ENCODE measurements at places on chromosomes 4 and X.

DNA sequence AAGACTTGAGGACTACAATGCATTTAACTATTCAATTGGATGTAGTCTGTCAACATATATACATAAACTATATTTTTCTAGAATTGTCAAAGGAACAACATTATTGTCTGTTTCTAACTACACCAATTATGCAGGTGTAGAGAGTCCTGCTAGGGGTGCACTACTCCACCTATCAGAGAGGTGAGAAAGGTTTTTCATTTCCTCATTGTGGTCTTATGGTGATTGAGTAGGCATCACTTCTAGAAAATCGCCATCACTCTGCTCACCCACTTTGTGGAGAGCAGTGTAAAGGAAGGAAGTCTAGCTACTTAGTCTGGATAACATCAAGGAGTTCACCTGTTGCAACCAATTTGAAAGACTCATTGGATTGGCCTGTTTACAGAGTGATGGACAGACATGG is 4.4 kb upstream of the ADH1C start:
- no peak for DNase-seq

GRCh38 chr4:182649698-182650477 is 267.3 kb downstream of the DCTD start:
- no peak for DNase-seq

GRCh38 chrX:110734271-110734670 is 61.3 kb downstream of the CHRDL1 start:
- DNase-seq, result no peak

DNA sequence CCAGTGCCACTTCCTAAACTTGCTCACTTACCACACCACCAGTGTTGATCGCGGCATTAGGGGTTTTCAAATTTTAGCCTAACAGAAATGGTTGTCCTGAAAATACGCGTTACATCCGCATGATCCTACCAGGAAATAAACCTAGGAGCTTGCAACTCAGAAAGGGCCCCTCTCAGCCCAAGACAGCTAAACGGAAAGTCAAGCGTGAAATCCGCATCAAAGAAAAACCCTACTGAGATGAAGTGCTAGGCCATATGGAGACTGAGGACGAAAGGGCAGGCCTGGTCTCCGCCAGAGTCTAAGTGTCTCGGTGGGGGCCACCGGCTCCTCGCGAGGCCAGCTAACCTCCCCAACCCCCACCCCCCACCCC is 626 bp downstream of the YTHDC1 start:
- no peak for DNase-seq

- DNase-seq, result no peak
Measured at GRCh38 chr4:56995525-56995924, 16.8 kb downstream of the POLR2B start.

DNA sequence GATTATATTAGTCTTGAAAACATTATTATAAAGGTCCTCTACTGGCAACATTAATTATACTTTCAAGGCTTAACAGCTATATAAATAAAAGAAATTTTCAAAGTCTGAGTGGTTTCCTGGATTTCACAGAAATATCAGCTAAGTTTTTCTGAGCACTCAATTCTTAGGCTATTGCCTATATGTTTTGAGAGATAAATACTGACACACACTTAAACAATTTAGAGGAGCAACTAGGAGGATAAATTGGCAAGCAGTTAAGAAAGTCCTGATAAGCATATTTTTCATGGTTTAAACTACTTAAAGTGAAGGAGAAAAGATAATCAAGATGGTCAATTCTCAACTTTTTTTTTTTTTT is 2.7 kb upstream of the MGARP start:
- DNase-seq, result no peak

DNA sequence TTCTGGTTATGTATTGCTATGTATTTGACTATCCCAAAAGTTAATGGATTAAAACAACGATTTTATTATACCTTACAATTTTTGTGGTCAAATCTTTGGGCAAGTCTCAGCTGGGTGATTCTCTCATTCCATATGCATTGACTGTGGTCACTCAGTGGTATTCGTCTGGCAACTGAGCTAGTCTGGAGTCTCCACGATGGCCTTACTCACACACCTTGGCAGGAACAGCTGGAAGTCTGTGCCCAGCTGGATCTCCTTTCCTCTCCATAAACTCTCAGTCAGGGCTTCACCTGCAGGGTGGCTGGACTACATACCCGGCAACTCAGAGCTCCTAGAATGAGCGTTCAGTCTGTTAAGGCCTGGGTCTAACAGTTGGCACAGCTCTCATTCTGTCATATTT is 141.1 kb upstream of the WDFY3 start:
- DNase-seq, result no peak

- DNase-seq, result no peak
Measured at GRCh38 chr4:48899432-48899749, 7.2 kb downstream of the OCIAD2 start.

DNA sequence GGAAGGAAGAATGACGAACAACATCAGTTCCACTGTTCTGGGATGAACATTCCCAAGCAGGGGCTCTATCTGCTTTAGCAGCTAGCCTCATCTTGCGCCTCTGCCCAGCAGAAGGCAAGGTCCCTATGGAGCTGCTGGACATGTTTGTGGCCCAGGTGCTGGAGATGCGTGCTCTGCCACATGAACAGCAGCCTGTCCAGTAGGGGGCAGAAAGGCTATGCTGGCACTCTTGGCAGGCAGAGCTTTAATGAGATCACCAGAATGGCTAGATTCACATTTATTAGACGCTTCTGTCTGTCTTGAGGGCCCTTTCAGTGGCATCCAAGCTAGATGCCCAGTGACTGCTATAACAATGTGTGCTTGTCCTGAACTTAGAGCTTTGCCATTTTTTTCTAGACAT is 1826.0 kb downstream of the STIM2 start:
- no peak for DNase-seq

DNA sequence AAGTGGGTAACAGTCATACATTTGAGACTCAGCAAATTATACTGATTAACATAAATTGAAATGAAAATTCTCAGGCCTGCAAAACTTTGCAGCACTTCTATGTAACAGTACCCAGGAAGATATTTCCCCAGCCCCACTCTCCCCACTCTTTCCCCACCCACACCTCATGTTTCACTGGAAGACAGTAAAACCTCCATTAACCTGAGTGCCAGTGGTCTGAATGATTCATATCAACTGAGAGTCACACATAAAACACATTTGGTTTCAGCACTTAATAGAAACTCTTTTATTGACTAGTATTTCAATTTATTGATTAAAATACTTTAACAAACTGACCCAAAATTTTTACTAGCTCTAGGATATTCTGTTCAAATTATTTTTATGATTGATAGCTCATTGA is 6.9 kb downstream of the CXCL6 start:
- no peak for DNase-seq

DNA sequence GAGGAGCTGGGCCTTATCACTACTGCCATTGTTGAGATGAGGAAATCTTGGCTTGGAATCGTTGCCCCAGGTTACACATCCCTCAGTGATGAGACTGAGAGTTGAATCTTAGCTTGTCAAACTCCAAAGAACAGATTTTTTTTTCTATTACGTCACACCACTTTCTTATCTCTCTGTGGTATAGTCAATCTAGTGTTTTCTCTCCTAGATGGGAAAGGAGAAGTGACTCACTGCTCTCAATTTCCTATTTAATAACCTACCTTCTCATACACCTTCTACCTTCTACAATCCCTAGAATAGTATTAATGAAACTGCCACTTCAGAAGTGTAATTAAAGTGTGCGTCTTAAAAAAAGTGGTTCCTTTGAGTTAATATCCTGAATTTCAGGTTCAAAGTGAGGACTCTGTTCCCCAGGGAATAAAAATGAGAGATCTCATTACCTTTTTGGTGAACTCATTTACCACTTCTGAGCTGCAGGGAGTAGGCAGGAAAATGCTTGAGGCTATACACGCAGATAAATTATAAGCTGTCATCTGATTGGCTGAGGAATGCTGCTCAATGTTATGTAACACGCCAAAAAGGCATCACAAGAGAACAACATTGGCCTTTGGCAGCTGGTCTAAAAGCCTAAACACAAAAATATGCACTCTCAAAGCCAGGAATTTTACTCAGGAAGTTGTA is 59.3 kb downstream of the MAD2L1 start:
- DNase-seq, result no peak

DNA sequence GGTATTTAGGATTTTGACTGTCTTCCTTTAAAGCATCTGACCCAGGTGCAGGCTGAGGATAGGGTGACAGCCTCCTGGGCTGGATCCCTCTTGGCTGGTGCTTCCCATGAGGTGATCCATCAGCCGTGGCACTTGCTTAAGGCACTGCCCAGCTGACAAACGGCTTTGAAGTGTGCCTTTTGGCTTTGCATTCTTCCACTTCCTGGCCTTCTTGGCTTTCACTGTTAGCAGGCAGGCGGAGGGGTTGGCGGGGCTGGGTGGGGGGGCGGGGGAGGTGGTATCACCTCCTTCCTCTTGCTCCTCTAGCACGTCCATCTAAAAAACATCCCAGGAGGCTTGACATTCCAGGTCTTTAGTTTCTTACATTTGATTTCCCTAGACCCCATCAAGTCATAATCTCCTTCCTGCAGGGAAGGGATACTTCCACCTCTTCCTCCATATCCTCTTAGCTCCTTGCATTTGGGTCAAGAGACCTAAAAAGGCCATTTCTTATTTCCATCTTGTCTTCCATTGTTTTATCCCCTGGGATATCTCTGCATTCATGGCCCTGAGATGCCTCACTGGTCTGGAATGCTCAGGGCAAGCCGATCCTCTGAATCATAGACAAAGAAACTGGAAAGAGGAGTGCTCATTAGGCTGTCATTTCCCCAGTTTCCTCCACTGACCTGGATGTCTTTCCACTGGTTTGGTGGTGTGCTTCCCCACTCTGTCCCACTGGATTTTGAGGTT is 11.3 kb upstream of the APLN start:
- DNase-seq, result no peak

GRCh38 chr4:95508421-95508820 is 40.4 kb downstream of the UNC5C start:
- no peak for DNase-seq

DNA sequence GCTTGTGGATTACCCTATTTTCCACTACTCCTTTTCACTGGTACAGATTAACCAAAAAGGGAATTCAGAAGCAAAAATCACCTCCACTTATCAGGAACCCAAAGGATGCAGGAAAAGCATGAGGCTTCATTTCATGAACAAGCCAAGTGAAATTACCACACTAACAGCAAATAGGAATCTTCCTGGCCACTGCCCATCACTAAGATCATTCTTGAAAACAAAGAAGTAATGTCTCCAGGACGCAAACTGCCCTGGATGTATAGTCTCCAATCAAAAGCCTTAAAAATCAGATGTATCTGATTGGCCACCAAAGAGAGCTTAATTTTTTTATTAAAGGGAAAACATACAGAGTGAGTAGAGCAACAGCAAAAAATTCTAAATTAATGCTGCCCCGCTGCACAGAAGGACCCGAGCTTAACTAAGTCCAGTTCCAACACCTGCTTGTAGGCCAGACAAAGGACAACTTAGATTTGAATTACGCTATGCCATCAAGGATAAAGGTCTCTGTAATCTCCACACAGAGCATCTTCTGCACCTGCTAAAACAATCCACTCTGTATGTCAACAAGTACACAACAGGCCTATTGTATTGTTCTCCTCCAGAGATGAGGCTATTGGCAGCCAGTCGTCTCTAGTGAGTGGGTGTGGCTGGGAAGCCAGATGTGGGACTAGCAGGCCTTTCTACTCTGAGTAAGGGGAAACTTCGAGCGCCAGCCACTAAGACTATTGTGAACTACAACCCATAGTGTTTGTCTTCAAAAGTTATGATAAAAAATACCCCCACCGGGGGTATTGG is 12.4 kb downstream of the ZDHHC9 start:
- no peak for DNase-seq

DNA sequence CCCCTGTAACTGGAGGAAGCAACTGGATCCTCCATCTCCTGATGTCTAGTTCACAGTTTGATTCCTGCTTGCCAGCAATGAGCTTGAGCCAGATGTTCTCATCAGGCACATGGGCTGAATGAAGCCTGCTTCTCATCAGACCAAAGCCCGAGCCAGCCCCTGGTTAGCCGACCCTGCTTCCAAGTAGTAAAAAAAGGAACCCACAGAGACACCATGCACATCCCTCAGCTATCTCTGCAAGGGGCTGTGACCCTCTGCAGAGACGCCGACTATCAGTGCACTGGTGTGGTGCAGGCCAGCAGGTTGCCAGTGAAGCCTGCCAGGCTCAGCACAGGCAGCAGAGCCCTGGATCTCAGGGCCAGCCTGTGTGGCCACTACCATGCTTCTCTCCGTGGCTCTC is 2.8 kb downstream of the DCTD start:
- no peak for DNase-seq

DNA sequence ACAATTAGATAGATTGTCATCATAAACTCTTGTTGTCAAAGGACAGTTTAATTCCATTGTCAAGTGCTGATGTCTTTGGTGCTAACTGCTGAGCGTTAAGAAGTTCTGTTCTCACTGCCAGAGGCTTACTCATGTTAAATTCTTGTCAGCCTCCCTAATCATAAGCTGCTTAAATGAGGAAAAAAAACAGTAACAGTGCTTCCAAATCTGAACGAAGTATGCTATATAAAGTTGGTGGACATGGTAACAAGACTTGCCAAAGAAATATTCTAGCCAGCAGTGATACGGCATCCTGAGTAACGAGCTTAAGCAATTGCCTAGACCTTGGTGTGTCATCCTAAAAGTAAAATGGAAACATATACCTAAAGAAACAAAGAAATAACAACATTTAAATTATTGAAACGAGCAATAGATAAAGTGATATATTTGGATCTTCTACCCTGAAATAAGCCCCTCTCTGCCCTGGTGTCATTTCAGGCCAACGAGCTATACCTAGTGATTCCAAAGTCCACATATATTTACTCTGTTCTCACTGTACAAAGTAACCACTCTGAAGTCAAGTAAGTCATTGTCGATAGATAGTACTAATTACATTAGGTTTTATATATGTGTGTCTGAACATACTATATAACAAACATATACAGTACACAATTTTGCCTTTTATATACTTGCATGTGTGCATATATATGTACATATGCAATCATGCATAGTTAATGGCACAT is 339.7 kb upstream of the HS3ST1 start:
- no peak for DNase-seq

GRCh38 chr4:170051402-170051801 is 25.2 kb upstream of the MFAP3L start:
- no peak for DNase-seq

- no peak for DNase-seq
Measured at GRCh38 chr4:1191621-1192020, 19.2 kb upstream of the SPON2 start.

GRCh38 chrX:49282647-49283011 is 13.0 kb downstream of the PPP1R3F start:
- no peak for DNase-seq

- no peak for DNase-seq
Measured at GRCh38 chr4:87180767-87181166, 39.7 kb downstream of the KLHL8 start.

GRCh38 chr4:95432466-95432865 is 116.3 kb downstream of the UNC5C start:
- no peak for DNase-seq

GRCh38 chr4:183435803-183436202 is 8.6 kb upstream of the CDKN2AIP start:
- no peak for DNase-seq

- DNase-seq, result no peak
Measured at GRCh38 chrX:31213941-31214340, 142.1 kb upstream of the FTHL17 start.
